Right hindlimb (tissue), 1 donor: ENCODE measurements at places on chromosomes 2 and 18.

GRCh38 chr2:168278424-168278888 lies 31.1 kb upstream of the STK39 start:
- DNase-seq: no peak

GRCh38 chr2:173058673-173059072 lies 17.0 kb upstream of the MAP3K20 start:
- DNase-seq: no peak

DNA sequence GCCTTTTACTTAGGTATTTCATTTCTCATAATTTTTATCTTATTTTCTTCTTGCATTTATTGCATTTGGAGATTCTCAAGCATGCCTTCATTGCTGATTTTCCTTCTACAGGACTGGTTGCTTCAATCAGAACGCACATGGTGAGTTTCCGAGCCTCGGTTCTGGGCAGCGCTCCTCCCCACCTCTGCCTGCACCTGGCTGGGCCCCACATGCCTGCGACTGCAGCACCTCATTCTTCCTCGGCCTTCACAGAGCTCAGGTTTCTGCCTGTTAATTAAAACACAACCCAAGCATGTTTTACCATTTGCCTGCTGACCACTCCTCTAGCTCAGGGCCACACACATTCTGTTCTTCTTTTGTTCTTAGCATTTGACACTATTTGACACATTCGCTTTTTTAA lies 398.8 kb downstream of the GALR1 start:
- DNase-seq: no peak

GRCh38 chr18:62157843-62158242 lies 29.0 kb downstream of the PIGN start:
- no peak for DNase-seq

GRCh38 chr2:45505138-45505537 lies 105.9 kb downstream of the SRBD1 start:
- no peak for DNase-seq

GRCh38 chr2:133265432-133265949 lies 302.8 kb downstream of the NCKAP5 start:
- peak; percentile 42 for DNase-seq

GRCh38 chr2:55302241-55302640 lies 33.2 kb upstream of the MTIF2 start:
- no peak for DNase-seq

DNA sequence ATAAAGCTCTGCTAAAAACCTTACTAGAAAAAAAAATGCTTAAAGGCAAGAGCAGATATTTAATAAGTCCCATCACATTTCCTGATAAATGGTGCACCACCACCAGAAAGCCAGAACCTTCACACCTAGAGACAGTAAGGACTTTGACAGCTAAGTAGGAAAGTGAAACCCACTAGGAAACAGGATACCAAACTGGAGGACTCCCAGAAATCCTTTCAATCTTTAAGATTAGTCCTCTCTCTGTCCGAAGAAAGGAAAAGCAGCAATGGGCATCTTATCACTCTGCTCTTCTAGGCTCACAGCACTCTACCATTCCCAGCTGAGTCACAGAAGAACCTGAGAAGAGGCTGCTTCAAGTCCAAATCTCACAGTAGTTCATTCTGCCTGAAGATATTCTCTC lies 3.7 kb downstream of the DYM start:
- DNase-seq: no peak

DNA sequence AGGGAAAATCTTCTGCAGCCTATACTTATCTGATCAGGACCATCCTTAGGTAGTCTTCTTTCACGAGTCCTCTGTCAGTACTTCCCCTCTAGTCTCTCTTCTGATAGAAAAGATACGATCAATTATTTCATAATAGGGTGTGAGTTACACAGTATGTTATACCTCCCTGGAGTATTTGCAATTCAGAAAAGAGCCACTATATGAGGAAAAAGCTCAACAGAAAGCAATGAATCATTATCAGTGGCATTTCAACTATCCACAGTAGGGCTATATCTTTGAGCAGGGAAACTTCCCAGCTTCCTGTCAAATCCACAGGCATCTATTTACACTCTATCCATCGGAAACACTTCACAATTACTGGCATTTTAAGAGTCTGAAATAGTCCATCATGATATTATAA lies 105.3 kb upstream of the ACVR2A start:
- DNase-seq: no peak

DNA sequence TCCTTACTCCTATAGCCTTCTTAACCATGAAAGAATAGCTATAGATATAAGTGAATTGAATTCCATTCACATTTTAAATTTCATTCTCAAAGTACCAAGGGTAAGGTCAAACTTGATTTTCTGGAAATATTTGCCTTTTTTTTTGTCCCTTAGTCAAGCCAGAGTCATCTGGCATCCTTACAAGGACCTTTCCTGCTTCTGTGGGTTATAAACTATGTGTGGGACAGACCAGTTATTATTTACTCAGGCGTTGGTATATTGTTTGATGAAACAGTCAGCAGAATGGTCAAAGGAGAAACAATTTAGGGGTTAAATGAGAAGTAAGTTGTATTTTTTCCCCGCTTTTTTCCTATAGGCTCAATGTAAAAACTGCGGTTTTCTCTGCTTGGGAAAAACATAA lies 1103.2 kb upstream of the ZEB2 start:
- DNase-seq: no peak

- no peak for DNase-seq
These were observed 8.8 kb upstream of the SNTG2 start for GRCh38 chr2:941871-942270.

DNA sequence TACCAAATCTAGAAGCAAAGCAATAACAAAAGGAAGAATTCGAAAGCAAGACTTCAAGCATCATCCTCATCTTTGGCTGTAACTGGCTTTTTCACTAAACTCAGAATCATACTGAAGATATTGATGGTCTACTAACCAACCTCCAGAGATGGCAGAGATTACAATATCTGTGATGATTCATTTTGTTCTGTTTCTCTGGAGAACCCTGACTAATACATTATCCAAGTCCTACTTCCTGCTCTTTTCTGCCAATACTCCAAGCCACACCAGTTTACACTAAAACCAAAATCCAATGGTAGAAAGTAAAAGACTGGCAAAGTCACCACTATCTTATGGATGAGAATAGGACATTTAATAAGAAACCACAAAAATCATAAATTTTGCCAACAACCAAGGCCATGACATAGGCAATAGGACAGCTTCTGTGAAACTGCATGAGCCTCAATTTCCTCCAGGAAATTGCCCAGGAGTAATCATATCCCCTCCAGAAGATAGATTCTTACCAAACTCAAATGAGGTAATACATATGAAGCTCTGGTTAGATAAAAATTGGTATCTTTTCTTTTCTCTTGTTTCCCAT lies 159.8 kb downstream of the METTL4 start:
- no peak for DNase-seq

DNA sequence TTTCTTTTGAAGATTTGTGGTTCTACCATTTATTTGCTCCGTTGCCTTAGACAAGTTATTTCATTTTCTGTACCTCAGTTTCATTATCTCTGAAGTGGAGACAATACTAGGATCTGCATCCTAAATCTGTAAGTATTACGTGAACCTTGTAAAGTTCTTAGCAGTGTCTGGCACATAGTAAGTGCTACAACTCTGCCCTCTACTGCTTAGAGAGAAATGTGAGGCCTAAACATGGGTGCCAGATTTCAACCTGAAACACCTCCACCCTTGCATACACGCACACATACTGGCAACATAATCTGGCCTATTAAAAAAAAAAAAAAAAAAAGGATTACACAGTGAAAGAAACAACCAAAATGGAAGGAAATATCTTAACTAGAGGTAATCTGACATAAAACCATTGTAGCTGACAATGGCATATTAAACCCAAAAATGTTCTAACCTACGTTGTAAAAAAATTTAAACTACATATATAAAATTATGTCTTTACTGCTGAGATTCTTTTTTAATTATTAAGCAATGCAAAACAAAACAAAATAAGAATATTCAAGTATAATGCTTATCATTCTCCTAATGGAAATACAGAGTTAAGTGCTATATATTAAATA lies 132.6 kb downstream of the MAP2 start:
- no peak for DNase-seq

- no peak for DNase-seq
These were observed 361.2 kb upstream of the GALNT5 start for GRCh38 chr2:156896294-156896693.

GRCh38 chr2:224122542-224122941 lies 83.5 kb upstream of the SERPINE2 start:
- no peak for DNase-seq

DNA sequence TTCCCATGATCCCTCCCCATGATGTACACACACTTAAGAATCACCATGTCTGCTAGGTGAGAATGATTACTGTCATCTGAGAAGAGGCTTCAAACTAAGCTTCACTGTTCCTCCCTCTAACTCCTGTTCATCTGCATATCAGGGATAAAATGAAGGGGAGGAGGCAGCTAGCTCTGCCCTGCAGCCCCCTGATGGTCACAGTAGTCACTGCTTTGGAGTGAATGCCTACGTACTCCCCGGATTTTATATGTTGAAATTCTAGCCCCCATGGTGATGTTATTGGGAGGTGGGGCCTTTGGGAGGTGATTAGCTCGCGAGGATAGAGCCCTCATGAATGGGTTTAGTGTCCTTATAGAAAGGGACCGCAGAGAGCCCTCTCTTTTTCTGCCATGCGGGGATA lies 156.4 kb downstream of the NCKAP5 start:
- DNase-seq: no peak

DNA sequence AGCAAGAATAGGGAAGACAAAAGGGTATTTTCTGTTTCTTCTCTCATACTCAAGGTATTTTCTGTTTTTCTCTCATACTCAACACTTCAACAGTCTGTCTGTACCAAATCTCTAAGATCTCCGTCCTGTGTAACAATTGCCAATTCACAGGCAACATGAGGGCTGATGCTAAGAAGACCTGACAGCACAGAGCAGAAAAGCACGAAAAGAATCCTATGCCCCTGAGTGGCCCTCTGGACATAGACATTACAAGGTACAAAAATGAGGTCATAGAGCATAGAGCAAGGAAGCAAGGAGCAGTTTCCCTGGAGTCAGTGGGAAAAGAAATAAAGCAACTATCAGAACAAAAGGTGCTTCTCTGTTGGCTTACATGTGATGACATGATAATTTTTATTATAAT lies 1612.6 kb upstream of the CELF4 start:
- no peak for DNase-seq

GRCh38 chr2:130808482-130809268 lies 28.0 kb upstream of the ARHGEF4 start:
- DNase-seq: no peak

DNA sequence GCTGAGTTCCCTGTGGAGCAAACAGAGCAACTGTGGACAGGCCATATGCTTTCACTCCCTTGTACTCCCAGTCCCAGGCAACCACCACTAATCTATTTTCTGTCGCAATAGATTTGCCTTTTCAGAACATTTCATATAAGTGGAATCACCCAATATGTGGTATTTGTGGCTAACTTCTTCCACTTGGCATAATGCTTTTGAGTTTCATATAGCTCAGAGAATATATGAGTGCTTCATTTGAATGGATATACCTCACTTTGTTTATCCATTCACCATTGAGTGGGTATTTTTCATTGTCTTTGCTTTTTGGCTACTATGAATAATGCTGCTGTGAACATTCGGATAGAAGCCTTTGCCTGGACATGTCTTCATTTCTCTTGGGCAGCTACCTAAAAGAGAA lies 151.9 kb downstream of the CERS6 start:
- no peak for DNase-seq

DNA sequence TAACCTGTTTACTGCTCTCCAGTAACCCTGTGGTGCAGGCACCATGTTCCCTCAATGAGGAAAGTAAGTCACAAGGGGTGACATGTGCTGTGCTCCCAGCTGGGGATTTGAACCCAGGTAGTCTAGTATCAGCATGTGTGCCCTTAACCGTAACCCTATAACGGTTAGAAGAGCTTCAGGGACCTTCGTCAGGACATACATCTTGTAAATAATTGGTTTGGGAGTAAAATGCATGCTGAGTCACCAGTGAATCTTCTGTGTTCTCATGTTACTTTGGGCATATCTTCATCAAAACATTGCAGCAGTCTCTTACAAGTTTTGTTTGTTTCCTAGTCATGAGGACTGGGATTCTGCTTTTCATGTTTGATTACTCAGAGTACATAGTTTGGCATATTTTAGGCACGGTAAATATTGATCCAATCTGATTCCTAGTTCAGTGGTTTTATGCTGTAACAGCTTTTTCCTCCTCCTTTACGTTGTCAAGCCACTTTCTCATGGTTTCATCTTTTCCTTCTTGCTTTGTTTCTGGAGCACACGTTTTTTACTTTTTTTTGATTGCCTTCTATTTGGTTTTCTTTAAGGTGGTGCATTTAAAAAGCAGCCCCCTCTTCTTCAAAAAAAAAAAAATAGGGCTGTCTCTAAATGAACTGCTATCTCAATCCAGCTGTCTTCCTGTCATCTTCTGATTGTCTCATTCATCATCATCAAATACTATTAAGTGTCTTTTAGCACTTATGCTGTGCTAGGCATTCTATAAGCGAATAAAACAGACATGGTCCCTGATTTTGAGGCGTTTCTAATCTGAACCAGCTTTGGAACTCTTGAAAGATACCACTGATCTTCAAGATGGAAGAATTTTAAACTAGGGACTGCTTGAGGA lies 50.4 kb downstream of the CLIP4 start:
- DNase-seq: no peak

DNA sequence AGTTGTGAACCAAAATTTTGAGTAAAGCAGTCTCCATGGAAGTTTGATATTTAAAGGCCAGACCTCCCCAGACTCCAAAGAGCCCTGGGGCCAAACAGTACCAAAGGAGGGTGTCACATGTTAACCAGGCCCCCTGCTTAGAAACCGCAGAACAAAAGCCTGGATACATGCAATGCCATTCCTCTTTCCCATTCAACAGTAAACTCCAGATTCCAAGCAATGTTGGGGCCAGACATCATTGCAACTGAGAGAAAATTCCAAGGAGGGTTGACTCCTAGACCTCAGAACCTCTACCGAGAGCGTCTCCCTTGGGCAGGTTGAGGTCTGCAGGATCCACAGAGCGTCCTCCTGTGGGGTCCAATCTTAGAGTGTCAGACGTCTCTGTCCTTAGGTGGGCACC lies 404.4 kb upstream of the SYT4 start:
- DNase-seq: no peak

GRCh38 chr2:88003074-88003755 lies 13.1 kb downstream of the RNU2-63P start:
- no peak for DNase-seq

DNA sequence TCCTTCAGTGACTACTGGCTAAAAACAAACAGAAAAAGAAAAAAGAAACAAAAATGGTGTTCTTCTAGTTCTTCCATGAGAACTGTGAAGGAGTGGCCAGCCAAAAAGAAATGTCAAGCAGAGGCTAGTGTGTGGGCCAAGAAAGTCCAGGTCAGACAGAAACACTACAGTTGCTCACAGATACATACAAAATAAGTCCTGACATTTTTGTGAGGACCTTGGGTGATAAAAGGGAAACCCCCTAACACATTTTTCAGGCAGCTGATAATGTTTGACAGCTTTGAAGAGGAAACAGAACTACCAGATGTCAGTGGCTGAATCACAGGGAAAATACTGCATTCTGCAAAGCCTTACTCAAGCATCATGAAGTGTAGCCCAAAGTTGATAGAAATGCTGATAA lies 28.1 kb downstream of the ARHGAP25 start:
- no peak for DNase-seq
